ENCODE measurements at places on chromosomes 4 and X.

DNA sequence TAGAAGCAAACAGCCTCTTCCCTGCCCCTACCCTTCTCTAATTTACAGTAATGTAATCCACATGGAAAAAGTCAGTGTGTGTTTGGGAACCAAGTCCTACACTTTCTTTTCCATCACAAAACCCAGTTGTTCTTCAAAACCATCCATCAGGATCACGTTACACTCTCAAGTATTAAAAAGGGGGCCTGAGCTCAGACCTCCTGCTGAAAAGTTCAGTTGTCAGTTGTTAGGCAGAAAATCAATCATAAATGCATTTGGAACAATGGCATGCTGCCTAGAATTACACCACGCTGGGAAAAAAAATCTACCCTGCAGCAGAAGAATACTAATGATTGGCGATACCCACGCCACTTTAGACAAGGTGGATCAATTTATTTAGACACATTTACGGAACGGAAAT is 236.5 kb downstream of the PARM1 start:
- DNase-seq = no peak

DNA sequence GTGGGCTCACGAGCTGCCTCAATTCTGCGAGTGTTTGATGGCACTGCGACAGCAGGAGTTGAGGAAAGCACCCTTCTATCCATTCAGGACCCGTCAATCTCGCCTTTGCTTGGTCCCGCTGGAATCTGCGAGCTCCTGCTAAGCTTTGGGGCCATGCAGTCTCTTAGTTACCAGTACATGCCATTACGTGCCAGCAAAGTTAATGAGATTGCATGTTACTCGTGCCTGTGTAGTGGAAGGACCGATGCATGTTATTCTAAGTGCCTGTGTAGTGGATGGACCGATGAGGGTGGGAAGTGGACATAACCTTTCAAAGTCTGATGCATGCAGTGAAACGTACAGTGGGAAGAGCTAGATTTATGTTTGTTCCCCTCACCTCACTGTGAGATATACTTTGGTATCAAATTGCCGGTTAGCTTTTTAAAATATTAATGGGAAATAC is 569 bp downstream of the RPS3A start:
- no peak for DNase-seq

- DNase-seq = no peak
Observed at GRCh38 chr4:72767618-72768302, 198.7 kb upstream of the ADAMTS3 start.

GRCh38 chr4:175017751-175018150 is 99.6 kb downstream of the ADAM29 start:
- no peak for DNase-seq

- DNase-seq = no peak
Observed at GRCh38 chrX:151962034-151962433, 12.4 kb downstream of the GABRE start.

All from activated naive CD8-positive, alpha-beta T cell treated with anti-CD3 and anti-CD28 coated beads, Interleukin-2, amount 50 U/mL, for 16 hours (primary cell).